ENCODE measurements at places on chromosomes 5 and 9.

DNA sequence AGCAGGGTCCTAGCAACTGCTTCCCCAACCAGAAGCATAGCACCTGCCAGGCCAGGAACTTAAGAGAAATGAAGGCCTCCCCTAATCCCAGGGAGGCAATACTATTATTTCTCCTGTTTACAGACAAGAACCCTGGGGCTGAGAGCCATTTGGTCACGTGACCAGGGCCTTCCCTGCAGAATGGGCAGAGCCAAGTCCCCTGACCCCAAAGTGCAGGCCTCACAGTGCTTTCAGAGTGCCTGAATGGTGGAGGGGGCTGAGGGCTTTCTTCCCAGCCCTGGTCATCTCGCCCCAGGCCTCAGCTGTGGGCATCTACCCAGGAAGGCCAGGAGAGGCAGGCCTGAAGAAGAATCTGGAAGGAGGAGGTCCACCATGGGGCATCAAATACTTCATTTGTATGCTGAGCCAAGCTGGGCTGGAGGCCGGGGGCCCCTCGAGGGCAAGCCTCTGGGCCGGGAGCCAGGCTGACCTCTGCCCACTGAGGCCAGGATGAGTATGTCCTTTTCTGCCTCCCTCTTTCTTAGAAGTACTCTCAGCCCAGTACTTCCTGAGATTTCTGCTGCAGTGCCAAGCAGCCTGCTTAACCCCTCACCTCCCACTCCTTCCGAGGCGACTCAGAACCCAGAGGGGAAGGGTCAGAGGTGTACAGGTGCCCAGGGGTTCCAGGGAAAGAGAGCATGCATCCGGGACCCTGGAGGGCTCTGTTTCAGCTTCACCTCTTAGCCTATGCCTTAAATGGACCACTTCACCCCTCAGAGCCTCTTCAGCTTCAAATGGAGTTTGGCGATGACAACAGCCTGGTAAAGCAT is 18.9 kb upstream of the DUSP1 start:
- DNase-seq = no peak

- peak; percentile 67 for DNase-seq
Measured at GRCh38 chr5:56202483-56202882, 30.6 kb downstream of the ANKRD55 start.

DNA sequence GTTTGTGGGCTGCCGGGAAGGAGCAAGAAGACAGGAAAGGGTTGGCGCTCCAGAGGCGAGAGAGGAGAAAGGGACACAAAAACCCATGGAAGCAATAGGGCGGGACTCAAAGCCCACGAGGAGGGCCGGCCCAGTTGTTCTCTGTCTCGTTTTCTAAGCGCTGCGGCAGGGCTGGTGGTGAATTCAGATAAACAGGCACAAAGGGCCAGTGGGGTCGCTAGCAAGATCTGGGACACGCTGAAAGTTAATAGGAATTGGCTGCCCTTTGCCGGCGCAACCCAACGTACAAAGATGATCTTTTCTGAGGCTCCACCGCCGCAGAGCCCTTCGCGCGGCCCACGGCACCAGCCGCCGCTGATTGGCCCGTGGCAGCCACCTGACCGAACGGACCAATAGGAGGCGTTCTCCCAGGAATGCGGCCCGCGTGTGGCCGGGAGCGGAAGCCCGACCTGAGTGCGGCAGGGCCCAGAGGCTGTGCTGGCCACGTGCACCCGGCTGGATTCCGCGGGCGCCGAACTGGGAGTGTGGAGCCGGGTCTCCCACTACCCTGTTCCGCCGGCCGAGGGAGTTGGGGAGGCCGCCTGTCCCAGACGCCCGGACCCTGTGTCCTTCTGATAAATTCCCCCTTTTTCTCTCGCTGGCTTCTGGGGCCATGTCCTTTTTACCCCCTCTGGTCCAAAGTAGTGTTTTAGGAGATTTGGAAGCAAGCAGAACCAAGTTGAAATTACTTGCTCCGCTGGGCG is 16.8 kb upstream of the NSD1 start:
- DNase-seq = peak; percentile 81

DNA sequence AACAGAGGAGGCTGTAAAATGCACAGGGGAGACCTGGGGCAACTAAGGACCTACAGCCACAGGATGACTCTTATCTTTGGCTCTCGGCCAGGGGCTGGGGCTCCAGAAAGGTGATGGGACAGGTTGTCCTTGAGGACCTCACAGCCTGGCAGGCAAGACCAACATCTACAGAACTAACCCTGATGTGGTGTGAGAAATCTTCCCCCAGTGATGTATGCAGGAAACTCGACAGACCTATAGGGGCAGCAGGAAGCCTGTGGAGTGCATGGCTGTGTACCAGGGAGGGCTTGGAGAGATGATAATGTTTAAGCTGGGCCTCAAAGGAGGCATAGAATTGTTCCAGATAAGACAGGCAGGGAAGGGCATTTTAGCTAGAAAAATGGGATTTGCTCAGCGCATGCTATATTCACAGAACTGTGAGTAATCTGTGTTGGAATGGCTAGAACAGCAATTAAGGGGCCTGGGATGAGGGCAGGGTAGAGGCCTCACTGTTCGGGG is 68.5 kb upstream of the SLC25A51 start:
- DNase-seq = peak; percentile 56

GRCh38 chr5:54159893-54160195 is 150.5 kb downstream of the ARL15 start:
- DNase-seq = peak; percentile 67

DNA sequence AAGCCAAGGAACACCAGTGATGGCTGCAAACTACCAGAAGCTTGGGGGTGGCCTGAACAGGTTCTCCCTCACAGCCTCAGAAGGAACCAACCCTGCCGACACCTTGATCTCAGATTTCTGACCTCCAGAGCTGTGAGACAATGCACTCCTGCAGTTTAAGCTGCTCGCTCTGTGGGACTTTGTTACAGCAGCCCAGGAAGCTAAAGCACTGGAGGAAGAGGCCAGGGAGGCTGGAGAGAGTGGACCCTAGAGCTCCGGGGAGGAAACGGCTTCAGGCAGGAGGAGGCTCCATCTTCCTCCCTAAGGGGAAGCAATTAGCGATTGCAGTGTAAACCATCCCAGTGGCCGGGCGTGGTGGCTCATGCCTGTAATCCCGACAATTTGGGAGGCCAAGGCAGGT is 25.1 kb downstream of the BARX1 start:
- no peak for DNase-seq

DNA sequence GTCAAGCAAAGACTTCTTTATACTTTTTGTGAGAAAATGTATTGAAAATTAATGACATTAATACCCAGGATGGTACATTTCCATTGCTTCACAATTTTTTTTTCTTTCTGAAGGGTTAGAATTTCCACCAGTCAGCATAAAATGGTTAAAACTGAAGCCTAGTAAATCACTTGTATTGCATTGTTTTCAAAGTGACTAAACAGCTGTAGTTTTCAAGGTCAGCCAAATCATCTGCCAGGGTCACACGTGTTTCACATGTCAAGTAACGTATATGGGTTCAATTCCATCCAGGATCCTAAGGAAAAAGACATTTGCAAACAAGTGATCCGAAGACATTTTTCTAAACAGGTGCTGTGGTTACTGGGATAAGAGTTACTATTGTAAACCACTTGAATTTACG is 574.2 kb downstream of the RAB3C start:
- DNase-seq = no peak

DNA sequence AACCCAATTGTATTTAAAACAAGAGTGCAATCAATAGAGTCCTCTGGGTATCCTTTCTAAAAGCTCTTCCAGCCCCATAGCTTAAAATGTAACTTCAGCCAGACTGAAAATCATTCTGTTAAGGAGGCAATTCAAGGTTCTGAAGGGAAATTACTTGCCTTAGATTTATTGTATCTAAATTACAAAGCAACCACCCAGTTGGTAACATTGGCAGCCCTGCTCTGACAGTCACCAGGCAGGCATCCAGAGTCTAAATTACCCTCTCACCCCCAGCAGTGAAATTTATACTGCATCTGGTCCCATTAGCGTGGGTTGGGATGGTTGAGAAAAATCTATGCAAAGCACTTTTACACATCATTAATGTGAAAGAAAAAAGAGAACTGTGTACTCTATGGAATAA is 514.7 kb downstream of the MTRR start:
- no peak for DNase-seq

GRCh38 chr5:157602505-157602904 is 26.9 kb upstream of the ADAM19 start:
- DNase-seq = peak; percentile 10

- no peak for DNase-seq
Measured at GRCh38 chr5:157594257-157594656, 18.7 kb upstream of the ADAM19 start.

- peak; percentile 15 for DNase-seq
Measured at GRCh38 chr5:168813184-168813968, 234.2 kb upstream of the PANK3 start.

GRCh38 chr9:98637381-98637780 is 71.4 kb downstream of the GABBR2 start:
- DNase-seq = peak; percentile 4

- DNase-seq = no peak
Measured at GRCh38 chr5:178564811-178565550, 25.2 kb downstream of the COL23A1 start.

DNA sequence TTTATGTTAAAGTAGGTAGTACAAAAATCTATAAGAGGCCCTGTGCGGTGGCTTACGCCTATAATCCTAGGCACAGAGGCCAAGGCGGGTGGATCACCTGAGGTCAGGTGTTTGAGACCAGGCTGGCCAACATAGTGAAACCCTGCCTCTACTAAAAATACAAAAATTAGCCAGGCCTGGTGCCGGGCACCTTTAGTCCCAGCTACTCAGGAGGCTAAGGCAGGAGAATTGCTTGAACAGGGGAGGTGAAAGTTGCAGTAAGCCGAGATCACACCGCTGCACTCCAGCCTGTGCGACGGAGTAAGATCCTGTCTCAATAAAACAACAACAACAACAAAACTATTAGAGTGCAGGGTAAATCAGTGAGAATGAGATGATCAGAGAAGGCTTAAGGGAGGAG is 634.5 kb downstream of the NR2F1-AS1 start:
- no peak for DNase-seq

DNA sequence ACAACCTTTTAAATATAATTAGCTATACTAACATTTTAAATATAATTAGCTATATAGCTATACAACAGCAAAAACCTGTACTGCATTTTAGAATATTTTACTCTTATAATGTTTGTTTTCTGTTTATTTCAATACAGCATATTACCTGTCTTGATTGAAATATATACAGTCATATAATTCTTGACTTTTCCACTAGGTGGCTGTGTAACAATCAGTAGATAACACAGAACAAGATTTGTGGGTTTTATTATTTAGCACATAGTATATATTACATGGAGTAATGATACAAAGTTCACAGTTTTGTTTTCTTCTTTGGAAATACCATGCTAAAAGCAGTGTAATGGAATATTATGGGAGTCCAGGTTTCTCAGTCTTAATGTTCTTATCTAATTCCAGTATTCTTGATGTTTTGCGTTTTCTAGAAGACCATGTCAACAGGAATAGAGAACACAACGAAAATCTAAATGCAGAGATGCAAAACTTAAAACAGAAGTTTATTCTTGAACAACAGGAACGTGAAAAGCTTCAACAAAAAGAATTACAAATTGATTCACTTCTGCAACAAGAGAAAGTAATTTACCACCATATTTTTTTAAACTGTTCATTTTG is 13.3 kb downstream of the HMMR start:
- peak; percentile 61 for DNase-seq

DNA sequence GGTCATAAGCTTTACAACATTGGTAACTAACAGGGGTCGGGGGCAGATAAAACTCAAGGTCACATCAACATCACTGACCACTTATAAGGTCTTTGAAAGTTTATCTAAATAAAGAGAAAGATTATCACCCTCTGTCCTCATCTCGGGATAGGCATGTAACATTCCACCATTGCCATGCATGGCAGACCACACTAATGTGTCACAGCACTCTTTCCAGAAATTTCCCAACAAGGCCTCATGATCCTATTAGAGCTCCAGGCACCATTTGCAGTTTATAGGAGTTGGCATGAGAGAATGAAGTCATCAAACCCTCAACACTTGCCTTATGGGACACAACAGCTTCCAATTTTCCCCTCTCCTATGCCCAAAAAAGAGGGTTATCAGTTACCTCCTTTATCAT is 31.9 kb upstream of the ZNF622 start:
- no peak for DNase-seq

- peak; percentile 25 for DNase-seq
Measured at GRCh38 chr9:114031948-114032840, 45.9 kb downstream of the AMBP start.

- DNase-seq = peak; percentile 89
Measured at GRCh38 chr5:74641735-74642542, 1.4 kb upstream of the ENC1 start.

Data from fibroblast of the aortic adventitia (primary cell).